GM12891 (cell line): ENCODE measurements at places on chromosomes 2 and 18.

- DNase-seq = no peak
Observed at GRCh38 chr2:178008636-178009289, 63.8 kb downstream of the PDE11A start.

DNA sequence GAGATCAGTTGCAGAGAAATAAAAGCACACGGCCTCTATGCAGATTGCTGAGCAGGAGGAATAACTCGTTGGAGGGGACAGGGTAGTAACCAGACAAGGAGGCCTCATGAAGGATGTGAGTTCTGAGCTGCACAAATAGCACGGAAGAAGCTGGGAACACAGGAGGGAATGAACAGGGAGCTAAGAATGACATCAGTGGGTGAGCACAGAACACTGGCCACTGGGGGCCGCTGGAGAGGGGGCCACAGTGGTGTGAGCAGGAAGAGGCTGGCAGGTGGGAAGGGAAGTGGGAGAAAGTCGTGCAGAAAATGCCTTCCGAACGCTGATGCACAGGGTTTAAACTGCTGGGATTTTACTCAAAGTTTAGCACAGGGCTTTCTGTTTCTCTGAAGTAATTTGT lies 61.0 kb downstream of the ZAP70 start:
- DNase-seq = no peak

GRCh38 chr2:232377319-232377718 lies 1.2 kb upstream of the ALPP start:
- no peak for DNase-seq

- no peak for DNase-seq
Observed at GRCh38 chr2:10033251-10034006, 9.9 kb upstream of the KLF11 start.
